Endothelial cell of coronary artery (primary cell): ENCODE measurements at places on chromosomes 3 and 15. TPM values are rescaled to one million over a fixed set of nuclear protein-coding genes. Genes with fewer than 3 reads are reported as not detected.

Gene NDN
- total RNA-seq, result 15.2 and 22.9 TPM in 2 replicates

Gene CCDC191
- 1.6 and 2.2 TPM in 2 replicates for total RNA-seq

Gene KBTBD13
- total RNA-seq, result not detected in 2 replicates

Gene TGM5
- total RNA-seq, result not detected in 2 replicates

Gene STT3B
- 153 and 178 TPM in 2 replicates for total RNA-seq

Gene GNAT1
- 0.54 TPM in 1 of 2 replicates, not detected in the other for total RNA-seq

Gene OXSM
- total RNA-seq, result 9.8 and 11.2 TPM in 2 replicates

Gene GOLGA8J
- total RNA-seq, result 0.09 TPM in 1 of 2 replicates, not detected in the other

Gene ITGA11
- 0.54 and 25.9 TPM in 2 replicates for total RNA-seq

Gene AHSG
- total RNA-seq, result not detected in 2 replicates

Gene ZDHHC23
- total RNA-seq, result 1.9 and 2.5 TPM in 2 replicates

Gene ROPN1
- not detected in 2 replicates for total RNA-seq

Gene SPESP1
- 1.0 and 1.4 TPM in 2 replicates for total RNA-seq

Gene RBPMS2
- total RNA-seq, result 0.09 TPM in 1 of 2 replicates, not detected in the other

Gene MORC1
- total RNA-seq, result not detected in 2 replicates

Gene EPM2AIP1
- 8.4 and 9.9 TPM in 2 replicates for total RNA-seq

Gene C2CD4A
- total RNA-seq, result 0.94 and 1.5 TPM in 2 replicates

Gene MFGE8
- 34.1 and 55.8 TPM in 2 replicates for total RNA-seq

Gene EHD4
- 117 and 152 TPM in 2 replicates for total RNA-seq

Gene ZNF774
- 0.72 and 1.0 TPM in 2 replicates for total RNA-seq

Gene GOLGA8R
- total RNA-seq, result 0.54 and 1.9 TPM in 2 replicates

Gene CLDN18
- not detected in 2 replicates for total RNA-seq

Gene RBP2
- total RNA-seq, result not detected in 2 replicates

Gene SLC30A4
- total RNA-seq, result 4.1 and 5.8 TPM in 2 replicates

Gene CERS3
- not detected in 2 replicates for total RNA-seq

Gene SRGAP3
- total RNA-seq, result under 0.01 and 0.18 TPM in 2 replicates

Gene SERINC4
- not detected in 2 replicates for total RNA-seq

Gene GP5
- 0.09 TPM in 1 of 2 replicates, not detected in the other for total RNA-seq

Gene ITPKA
- total RNA-seq, result 0.66 and 2.3 TPM in 2 replicates

Gene SAMMSON
- not detected in 2 replicates for total RNA-seq

Gene NR1I2
- under 0.01 and 0.09 TPM in 2 replicates for total RNA-seq

Gene LRRC15
- total RNA-seq, result under 0.01 TPM in 2 replicates

Gene MAP6D1
- total RNA-seq, result 0.75 and 1.2 TPM in 2 replicates

Gene NAALADL2
- 2.9 and 3.0 TPM in 2 replicates for total RNA-seq

Gene PROS1
- total RNA-seq, result 4.3 and 11.6 TPM in 2 replicates

Gene ARGFX
- total RNA-seq, result not detected in 2 replicates
